ENCODE measurements at places on chromosomes 13 and 19.

DNA sequence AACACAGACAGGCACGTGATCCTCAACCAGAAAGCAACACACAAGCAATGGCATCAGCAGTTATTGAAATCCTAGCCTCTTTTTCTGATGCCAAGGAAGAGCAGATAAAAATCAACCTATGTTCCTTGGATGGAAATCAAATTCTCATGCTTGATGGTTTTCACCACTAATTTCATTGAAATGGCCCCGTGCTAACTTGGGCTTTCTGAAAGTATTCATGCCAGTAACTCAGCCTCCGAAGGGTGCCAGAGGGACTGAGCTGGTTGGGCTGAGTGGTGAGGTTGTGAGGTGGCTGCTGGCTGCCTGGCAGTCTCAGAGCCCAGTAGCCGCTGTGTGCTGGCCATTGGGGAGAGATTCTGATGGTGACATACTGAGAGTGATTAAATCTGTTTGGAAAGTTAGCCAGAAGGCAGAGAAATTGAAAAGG lies 309.3 kb downstream of the DCT start:
- no peak for DNase-seq

GRCh38 chr13:94761407-94761806 lies 49.1 kb upstream of the SOX21 start:
- no peak for DNase-seq

GRCh38 chr13:40271931-40272775 lies 394.3 kb downstream of the FOXO1 start:
- DNase-seq = peak; percentile 65

GRCh38 chr13:98595134-98595533 lies 18.2 kb upstream of the STK24 start:
- DNase-seq = no peak

GRCh38 chr13:30113983-30114570 lies 193.3 kb downstream of the KATNAL1 start:
- no peak for DNase-seq

GRCh38 chr19:18788529-18789421 lies 2.3 kb downstream of the COMP start:
- no peak for DNase-seq

- DNase-seq = no peak
Observed at GRCh38 chr13:65638572-65639168, 1591.5 kb downstream of the PCDH9 start.

- DNase-seq = no peak
Observed at GRCh38 chr19:52734331-52734892, 432 bp downstream of the ZNF611 start.

- DNase-seq = no peak
Observed at GRCh38 chr13:20465218-20465879, 60.3 kb downstream of the CRYL1 start.

- DNase-seq = no peak
Observed at GRCh38 chr19:9086761-9087160, at the start of gene OR1M1. Gene OR1M1, plus strand, starts transcription at chr19:9087061. Its CDS starts 6,184 bp downstream, at chr19:9093245.

GRCh38 chr13:76860706-76861105 lies 25.5 kb downstream of the KCTD12 start:
- DNase-seq = no peak

GRCh38 chr19:50968716-50969412 lies 527 bp downstream of the KLK6 start:
- DNase-seq = no peak

- no peak for DNase-seq
Observed at GRCh38 chr13:99104396-99104795, 96.3 kb upstream of the UBAC2 start.

DNA sequence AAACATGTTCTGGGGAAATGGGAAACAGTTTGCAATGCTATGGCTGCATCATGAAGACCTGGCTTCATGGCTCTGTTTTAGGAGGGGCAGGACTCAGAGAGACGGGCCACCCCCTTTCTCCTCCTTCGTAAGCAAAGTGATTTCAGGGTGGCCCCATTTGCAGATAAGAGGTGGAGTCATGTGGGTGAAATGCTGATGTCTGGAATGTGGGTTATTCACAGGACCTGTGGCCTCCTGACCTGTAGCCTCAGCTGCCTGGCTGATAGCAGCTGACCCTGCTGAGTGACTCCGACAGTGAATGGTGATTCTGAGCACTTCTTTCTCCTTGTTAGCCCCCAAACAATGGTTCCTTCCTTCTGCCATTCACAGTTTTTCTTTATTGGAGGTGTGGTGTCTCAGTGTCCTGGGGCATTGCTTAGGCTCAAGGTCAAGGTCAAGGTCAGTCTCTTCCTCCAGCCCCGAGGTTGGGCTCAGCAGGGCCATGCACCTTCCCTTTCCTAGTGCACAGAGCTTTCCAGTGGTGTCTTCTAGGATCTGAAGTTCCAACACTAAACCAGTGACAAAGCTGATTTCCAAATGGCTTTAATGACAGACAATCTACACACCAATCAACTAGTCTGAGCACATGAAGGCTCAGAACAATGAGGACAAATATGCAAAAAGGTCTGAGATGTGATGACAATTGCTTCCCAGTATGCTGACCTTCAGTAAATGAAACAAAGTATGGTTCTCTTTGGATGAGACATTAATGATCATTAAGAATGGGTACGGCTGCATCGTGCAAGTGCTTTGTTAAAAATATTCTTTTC lies 49.6 kb upstream of the ANKRD10 start:
- no peak for DNase-seq

DNA sequence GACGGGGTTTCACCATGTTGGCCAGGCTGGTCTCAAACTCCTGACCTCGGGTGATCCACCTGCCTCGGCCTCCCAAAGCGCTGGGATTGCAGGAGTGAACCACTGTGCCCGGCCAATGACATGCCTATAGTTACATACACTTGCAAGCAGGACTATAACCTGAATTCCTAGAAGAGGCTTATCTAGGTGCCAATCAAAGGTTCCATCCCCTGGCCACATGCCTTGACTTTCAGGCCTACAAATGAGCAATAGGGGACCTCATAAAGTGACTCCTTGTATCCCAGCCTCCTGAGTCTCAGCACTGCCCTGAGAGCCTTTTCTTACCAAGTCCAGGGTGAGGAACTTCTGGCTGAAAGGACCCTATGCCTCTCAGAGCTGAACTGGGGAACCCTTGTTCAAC lies 3.9 kb upstream of the LSM4 start:
- DNase-seq = no peak

DNA sequence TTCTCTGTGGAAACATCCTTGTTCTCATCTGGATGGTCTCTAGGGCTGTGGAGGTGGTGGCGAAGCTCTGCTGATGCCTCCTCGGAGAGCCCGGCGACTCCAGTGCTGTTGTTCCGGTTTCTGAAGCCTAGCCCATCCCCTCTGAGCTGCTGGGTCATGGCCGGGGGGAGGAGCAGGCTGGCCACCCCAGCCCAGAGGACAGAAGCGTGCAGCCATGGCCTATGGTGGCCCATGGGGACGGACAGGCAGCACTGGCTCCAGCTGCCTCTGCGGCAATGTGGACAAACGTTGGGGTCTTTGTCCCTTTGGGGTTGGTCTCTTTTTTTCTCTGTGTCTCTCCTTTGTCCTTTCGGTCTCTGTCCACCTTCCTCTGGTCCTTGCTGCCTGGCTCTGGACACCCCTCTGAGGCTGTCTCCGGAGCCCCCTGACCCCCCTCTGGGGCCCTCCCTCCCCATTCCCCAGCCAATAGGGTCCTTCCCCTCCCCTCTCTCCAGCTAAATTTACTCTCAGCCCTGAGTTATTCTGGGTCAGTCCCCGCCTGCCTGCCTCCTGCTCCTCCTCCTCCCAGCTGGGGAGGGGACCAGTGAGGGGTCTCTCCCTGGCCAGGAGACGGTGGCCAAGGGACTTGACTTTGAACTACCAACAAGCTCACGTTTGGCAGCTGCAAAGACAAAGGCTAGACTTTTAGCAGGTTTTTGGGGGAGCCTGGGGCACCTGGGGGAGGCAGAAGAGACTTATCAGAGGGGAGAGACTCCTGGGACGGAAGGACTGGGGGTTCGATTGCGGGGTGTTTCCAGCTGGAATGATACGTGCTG lies at the start of gene HRC:
TSS of gene HRC (minus strand) at position 392 of the 815 bp plus-strand sequence. CDS start at position 233, 159 bp downstream.
- no peak for DNase-seq

Measured in stimulated activated CD4-positive, alpha-beta T cell treated with anti-CD3 and anti-CD28 coated beads, Interleukin-4, amount 100 ng/mL, for 24 hours (primary cell).